Breast epithelium (tissue), 4 donors: ENCODE measurements at places on chromosomes 4 and X.
A peak's percentile ranks its signal among the peaks of the same experiment; 100 is the strongest.

DNA sequence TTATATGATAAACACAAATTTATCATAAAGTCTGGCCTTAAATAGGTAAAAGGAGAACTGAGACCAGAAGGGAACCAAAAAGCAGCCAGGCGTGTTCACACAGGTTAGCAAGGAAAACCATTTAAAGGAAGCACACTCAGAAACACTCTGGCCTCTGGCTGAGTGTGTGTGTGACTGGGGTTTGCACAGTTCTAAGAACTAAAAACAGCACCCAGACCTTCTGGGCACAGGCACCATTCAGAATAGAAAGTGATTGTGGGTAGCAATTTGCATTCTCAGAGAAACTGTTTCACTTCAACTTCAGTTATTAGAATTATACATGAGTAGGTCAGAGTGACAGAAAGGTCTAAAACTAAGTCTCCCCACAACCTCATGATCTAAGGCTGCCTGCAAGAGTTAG is 10.0 kb downstream of the GPR82 start:
- no peak for DNase-seq

- DNase-seq = no peak
Measured at GRCh38 chr4:177427192-177427591, 15.0 kb downstream of the AGA start.

GRCh38 chr4:20159516-20159915 is 92.2 kb upstream of the SLIT2 start:
- DNase-seq = no peak

DNA sequence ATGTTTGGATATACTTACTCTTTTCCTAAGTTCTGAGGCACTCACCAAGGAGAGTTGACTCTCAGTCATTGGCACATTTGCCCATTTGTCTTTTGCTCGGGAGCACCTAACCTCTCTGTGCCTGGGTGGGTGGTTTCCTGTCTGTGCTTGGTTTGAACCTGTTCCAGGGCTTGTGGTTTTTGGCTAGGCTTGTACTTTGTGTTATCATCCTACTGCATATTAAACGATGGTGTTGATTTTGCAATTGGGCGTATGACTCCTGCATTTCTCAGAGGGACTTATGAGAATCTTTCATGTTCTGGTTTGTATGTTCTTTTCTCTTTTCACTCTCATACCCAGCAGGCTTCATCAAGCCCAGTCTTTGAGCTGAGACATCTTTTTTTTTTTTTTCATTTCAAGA is 161.7 kb downstream of the BTC start:
- DNase-seq = no peak

DNA sequence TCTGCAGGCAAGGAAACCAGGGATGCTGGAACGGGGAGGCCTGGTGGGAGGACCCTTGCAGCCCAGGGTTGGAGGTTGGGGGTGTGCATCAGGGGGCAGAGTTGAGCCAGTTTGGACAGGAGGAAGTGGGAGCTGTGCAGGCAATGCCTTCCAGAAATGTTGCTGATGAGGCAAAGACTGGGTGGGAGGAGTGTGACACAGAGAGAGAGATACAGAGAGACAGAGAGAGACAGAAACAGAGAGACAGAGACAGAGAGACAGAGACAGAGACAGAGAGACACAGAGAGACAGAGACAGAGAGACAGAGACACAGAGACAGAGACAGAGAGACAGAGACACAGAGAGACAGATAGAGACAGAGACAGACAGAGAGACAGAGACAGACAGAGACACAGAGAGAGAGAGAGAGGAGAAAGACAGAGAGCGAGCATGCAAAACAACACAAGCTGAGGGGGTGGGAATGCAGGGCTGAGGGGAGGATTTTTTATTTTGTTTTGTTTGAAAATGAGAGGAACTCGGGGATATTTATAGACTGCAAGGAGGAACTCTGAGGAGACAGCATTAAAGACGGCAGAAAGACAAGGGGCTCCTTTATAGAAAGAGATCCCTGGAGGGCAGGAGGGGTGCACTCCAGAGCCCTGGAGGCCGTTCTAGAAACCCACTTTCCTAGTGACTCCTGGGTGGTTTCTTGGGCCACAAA is 1.9 kb upstream of the HAUS3 start:
- peak; percentile 36 for DNase-seq

DNA sequence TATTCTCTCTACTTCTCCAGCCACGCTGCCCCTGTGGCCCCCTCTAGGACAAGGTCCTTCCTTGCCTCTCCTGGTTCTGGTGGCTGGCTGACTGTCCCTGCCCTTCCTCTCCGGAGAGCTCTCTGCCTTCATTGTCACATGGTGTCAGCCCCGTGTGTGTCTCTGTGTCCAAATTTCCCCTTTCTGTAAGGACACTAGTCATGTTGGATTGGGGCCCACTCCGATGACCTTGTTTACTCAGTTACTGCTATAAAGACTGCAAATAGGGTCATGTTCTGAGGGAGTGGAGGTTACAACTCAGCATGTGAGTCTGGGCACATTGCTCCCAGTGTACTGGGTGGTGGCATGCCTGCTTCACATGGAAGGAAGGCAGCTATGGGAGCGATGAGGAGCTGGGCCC is 129.5 kb upstream of the PSAPL1 start:
- DNase-seq = no peak
